LNCaP clone FGC (cell line): ENCODE measurements at places on chromosomes 7 and 10.

DNA sequence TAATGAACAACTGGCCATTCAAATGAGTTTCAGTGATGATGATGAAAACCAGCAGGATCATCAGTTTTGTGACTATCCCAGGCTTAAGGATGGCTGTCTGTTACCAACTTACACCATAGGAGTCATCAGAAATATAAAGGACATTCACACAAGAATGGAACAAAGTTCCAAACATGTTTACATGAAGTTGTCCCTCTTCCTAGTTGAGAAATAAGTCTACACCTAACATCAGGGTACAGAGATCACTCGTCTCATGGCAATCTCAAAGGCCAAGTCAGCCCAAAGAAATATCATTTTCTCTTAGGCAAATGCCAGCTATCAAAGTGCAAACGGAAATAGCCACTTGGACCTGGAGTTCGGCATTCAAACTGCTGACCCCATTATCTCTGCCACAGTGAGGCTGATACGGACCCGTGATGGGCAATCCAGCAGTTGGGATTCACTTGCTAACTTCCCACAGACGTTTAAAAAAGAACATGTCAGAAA, 53.0 kb downstream of the CREB3L2 start:
- no peak for DNase-seq

- DNase-seq: no peak
Observed at GRCh38 chr10:86113501-86113900, 253.1 kb downstream of the GRID1 start.

DNA sequence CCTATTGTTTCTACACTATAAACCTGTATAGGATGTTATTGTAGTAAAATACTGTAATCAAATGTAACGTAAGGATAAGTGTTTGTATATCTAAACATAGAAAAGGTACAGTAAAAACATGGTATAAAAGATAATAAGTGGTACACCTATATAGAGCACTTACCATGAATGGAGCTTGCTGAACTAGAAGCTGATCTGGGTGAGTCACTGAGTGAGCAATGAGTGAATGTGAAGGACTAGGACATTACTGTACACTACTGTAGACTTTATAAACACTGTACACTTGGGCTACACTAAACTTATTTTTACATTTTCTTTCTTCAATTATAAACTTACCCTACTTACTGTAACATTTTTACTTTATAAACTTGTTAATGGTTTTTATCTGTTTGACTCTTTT, 732.9 kb upstream of the LRRN3 start:
- no peak for DNase-seq

DNA sequence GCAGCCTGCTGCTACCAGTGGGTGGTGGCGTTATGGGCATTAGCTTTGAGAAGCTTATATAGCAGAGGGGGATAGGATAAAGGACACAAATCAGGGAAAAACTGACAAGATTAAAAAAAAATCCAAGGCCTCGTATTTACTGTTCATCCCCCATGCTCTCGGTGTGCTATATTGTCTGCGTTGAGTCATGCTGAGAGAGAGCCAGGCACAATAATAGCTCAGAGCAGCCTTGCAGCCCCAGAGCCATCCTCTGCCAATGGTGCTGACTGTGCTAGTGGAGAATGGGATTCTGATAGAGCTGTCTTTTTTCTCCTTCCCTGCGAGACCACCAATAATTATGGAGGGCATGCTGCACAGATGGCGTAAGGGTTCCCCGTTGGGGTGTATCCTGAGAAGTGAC, 51.7 kb upstream of the FZD1 start:
- no peak for DNase-seq

DNA sequence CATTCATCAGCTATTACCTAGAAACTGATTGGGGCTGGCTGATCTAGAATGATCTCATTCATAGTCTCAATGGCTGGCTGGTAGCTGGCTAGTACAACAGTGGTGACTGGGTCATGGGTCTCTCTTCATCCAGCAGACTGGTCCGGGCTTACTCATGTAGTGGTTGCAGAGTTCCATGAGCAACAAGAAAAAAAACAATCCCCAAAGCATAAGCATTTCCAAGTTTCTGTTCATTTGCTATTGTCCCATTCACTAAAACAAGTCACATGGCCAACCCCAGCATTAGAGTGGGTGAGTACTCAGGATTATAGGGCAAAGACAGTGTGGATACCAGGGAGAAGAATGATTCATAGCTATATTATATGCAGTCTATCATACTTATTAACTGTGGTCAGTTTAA, 85.2 kb upstream of the SEMA3C start:
- no peak for DNase-seq

DNA sequence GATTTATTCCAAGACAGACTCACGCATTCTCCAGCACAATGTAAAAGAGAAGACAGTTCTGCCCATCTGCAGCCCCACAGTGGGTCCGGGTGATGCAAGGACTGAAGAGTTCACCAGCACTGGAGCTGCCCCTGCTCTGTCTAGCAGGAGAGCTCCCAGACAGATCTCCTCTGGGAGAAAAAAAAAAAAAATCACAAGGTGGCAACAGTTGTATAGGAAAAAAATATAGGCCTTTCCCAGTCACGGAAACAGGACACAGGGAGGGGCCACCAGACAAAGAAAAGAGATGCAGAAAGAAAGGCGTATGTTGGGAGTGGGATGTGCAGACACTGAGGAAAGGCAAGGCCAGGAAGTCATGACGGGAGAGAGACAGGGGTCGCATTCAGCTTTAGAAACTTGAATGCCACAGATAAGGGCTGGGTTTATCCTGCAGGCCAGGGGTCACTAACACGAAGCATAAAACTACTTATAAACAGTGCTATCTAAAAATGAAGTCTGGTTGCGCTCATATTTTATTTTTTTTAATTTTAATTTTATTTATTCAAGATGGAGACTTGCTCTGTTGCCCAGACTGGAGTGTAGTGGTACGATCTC, 54.1 kb downstream of the FAM171A1 start:
- no peak for DNase-seq

DNA sequence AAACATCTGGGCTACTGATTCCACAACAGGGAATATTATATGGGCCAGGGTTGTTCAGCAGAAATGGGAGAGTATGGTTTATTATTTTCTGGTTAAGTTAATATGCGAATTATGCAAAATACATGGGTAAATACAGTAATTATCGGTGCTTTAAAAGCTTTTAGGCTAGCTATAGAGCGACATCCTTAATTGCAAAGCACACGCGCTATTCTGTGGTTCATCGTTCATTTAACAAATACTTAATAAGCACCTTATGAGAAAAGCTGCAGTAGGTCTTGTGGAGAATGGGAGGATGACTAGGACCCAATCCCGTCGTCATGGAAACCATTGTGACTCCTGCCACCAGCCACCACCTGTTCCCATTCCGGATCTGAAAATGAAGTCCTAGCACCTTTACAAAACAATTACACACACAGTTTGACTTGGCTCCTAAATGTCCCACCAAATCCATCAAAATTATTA, 623 bp upstream of the CEP41 start:
- DNase-seq: no peak

DNA sequence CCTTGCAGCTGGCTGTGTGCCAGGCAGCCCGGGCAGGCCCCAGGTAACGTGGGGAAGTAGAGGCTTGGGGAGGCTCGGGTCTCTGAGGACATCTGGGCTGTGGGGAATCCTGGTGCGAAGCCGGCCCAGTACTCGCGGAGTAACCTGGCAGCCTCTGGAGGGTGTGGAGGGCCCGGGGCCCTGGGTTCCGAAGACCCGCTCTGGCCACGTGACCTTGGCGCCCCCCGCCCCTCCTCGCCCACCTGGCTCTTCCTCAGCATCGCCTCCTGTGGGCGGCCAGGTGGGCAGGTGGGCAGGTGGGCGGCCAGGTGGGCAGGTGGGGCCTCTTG, 143.1 kb downstream of the WDR37 start:
- DNase-seq: no peak

- DNase-seq: no peak
Observed at GRCh38 chr7:95157381-95157780, 167.0 kb downstream of the PON1 start.
